Thymus (tissue), 14 donors: ENCODE measurements at places on chromosomes 5 and 9. TPM values are rescaled to one million over a fixed set of nuclear protein-coding genes. Genes with fewer than 3 reads are reported as not detected.

The CA9 gene
- total RNA-seq = 1.0 TPM

DNA sequence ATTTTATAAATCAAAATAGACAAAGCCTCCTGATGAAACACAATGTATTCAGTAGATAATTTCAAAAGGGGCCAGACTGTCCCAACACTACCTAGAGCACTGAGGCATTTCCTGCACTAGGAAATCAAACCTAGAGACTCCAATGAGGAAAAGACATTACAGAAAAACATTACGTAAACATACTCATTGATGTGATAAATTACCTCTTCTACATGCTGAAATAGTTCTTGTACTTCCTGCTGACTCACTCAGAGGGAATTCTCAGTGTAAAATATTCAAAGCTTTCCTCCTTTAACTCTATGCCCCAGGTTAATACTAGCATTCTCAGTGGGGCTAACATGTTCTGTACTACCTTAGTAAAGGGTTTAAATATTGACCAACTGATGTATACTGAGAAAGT, 178.0 kb downstream of the ESM1 start:
- H3K27ac ChIP-seq = no peak overlapping the region
- H3K36me3 ChIP-seq = no peaks in the 10 kb centered on the region
- H3K4me1 ChIP-seq = no peaks in the 10 kb centered on the region
- H3K27me3 ChIP-seq = no peaks in the 10 kb centered on the region

- no peak for DNase-seq
- H3K4me3 ChIP-seq = peak overlapping the region; percentile 63
- H3K36me3 ChIP-seq = no peaks in the 10 kb centered on the region
Measured at GRCh38 chr9:95005278-95006143, 279.0 kb downstream of the AOPEP start.

DNA sequence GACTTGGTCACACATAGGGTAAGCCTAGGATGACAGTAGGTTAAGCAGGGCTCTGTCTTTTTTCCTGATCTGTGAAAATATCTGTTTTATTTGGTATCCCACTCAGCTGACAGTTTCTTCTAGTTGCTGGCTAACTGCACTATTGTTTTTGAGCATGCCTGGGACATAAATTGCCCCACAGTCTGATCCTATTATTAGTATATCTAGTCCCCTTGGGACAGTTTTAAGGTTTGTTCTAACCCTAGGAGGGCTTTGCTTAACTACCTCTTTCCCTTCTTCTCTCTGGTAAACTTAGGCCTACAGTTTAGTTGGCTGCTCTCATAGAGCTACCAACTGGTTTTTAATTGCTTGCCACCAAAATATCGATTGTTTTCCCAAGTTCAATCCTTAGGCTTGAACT, 446.6 kb downstream of the ARHGEF28 start:
- H3K4me3 ChIP-seq = no peak overlapping the region
- no peak for DNase-seq
- H3K27ac ChIP-seq = no peak overlapping the region
- no peaks in the 10 kb centered on the region for H3K36me3 ChIP-seq
- no peaks in the 10 kb centered on the region for H3K4me1 ChIP-seq
